Pancreas (tissue), 10 donors: ENCODE measurements at places on chromosomes 2 and 18.

DNA sequence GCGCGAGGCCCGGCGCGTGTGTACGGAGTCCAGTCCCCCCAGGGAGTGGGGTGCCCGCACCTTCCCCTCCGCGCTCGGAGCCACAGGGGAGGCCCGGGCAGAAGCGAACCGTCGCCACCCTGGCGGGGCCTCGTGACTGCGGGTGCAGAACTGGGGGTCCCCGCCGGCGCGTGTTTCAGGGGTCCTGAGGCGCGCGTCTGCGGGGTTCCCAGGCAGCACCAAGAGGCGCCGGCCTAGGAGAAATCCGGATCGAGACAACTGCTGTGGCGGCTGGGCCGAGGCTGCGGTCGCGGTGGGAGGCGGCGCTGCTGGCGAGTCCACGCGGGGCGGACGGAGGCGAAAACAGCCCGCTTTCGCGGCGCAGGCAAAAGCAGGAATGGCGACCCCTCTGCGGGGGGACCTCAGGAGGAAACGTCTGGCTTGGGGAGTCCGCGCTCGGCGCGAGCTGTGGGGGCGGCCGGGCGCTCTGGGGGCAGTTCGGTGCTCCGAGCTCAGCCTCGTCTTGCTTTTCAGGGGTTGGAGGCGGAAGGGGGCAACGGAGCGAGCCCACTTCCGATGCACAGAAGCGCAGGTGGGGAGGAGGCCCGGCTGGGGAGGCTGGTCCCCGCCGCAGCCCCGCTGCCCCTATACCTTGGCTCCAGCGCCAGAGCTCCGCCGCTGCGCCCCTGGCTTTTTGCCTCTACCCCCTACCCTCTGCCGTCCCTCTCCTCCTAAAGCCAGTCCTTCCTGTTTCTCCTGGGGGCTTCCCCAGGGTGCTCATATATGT, 81.5 kb upstream of the LDLRAD4 start:
- DNase-seq = peak; percentile 75
- H3K36me3 ChIP-seq = no peaks in the 10 kb centered on the region
- no peak overlapping the region for H3K27ac ChIP-seq
- H3K27me3 ChIP-seq = no peaks in the 10 kb centered on the region
- peak overlapping the region; percentile 36 for H3K4me3 ChIP-seq

GRCh38 chr2:172416447-172417058, 10.8 kb upstream of the ITGA6 start:
- H3K27ac ChIP-seq = no peak overlapping the region
- H3K27me3 ChIP-seq = no peaks in the 10 kb centered on the region
- no peaks in the 10 kb centered on the region for H3K4me1 ChIP-seq
- no peak overlapping the region for H3K4me3 ChIP-seq

DNA sequence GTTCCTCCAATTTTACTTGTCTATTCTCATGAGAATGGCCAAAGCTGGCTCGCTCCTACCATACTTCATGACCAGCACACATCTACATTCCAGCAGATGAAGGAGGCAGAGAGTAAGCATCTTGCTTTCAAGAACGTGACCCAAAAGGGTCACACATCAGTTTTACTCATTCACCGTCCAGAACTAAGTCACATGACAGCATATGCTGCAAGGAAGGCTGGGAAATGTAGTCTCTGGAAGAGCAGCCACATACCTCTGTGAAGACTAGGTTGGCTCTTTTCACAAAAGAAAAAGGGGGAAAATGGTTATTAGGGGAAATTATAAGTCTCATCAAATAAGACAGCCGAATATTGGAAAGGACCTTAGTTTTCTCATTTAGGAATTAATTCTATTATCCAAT, 835.3 kb downstream of the EPHA4 start:
- DNase-seq = no peak
- H3K27me3 ChIP-seq = no peaks in the 10 kb centered on the region
- H3K36me3 ChIP-seq = no peaks in the 10 kb centered on the region
- no peak overlapping the region for H3K4me3 ChIP-seq
- no peaks in the 10 kb centered on the region for H3K4me1 ChIP-seq

- no peak for DNase-seq
- H3K4me3 ChIP-seq = no peak overlapping the region
- H3K27ac ChIP-seq = no peak overlapping the region
- no peaks in the 10 kb centered on the region for H3K36me3 ChIP-seq
Observed at GRCh38 chr2:155431004-155431507, 732.6 kb downstream of the KCNJ3 start.

GRCh38 chr2:96604104-96604503, 34.0 kb downstream of the KANSL3 start:
- no peak overlapping the region for H3K4me3 ChIP-seq
- H3K4me1 ChIP-seq = peaks cover 37% of the 10 kb centered on the region
- no peak overlapping the region for H3K27ac ChIP-seq
- H3K36me3 ChIP-seq = peaks cover 67% of the 10 kb centered on the region
- no peak for DNase-seq
- H3K27me3 ChIP-seq = no peaks in the 10 kb centered on the region

GRCh38 chr18:49610022-49610445, 48.2 kb downstream of the LIPG start:
- no peak overlapping the region for H3K27ac ChIP-seq
- no peaks in the 10 kb centered on the region for H3K27me3 ChIP-seq
- no peaks in the 10 kb centered on the region for H3K4me1 ChIP-seq
- no peaks in the 10 kb centered on the region for H3K36me3 ChIP-seq
- DNase-seq = no peak
